ENCODE measurements at places on chromosomes 5 and 9. TPM values are rescaled to one million over a fixed set of nuclear protein-coding genes. Genes with fewer than 3 reads are reported as not detected.

- no peak for DNase-seq
Observed at GRCh38 chr5:129716235-129716634, 31.7 kb upstream of the MINAR2 start.

DNA sequence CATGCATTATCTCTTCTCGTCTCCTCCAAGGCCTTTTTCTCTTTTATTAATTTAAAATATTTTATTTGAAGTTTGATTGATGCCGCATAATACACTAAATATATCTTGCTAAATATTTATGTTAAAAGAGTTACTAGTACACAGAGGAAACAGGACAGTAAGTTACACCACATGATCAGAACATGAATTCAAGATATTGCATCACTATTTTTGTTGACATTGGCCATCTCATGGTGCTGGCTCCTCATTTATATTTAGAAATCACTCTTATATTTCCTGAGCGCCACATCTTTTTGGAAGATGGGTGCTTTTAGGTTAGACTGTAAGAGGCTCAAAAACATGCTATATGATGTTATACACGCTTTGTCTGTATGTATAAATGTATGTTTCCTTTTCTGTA is 23.0 kb downstream of the SPEF2 start:
- DNase-seq: no peak

- no peak for DNase-seq
Observed at GRCh38 chr9:134294153-134295071, 31.8 kb upstream of the RXRA start.

DNA sequence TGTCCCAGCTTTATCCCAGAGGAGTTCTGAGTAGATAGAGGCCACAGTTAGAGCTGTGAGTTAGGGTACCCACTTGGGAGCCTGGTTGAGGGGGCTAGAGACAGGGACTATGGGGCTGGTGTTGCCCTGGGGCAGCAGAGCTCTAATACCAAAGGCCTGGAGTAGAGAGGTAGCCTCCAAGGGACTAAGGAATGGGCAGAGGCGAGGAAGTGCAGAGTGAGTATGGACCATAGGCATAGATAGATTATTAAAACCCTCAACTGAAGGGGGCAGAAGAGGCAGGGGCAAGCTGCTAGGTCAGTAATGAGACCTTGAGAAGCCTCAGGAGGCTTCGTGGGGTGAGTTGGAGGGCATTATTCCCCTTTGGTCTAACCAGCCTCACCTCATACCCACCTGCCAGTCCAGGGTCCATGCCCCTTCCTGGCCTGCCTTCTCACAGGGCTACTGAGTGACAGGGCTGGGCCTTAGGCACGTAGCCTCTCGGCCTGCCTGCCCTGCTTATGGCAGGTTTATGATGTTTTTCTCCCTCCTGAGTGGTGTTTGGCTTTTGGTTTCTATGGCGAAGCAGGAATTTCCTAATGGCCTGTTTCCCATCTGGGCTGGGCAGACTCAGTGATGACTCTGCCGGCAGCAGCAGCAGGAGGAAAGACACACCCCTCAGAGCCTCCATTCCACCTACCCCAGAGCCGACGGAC is 8.0 kb downstream of the PDLIM4 start:
- no peak for DNase-seq

GRCh38 chr5:147822686-147823491 is 8.6 kb downstream of the SPINK1 start:
- DNase-seq: peak; percentile 87

The CCDC192 gene
- total RNA-seq: not detected

The KCTD16 gene
- total RNA-seq: 0.03 TPM

The GABRP gene
- total RNA-seq: not detected

The CARTPT gene
- total RNA-seq: not detected

The PLAC8L1 gene
- not detected for total RNA-seq
